ENCODE measurements at places on chromosomes 7 and 10. TPM values are rescaled to one million over a fixed set of nuclear protein-coding genes. Genes with fewer than 3 reads are reported as not detected.

The FANK1 gene
- total RNA-seq, result 1.2 TPM

The ASIC3 gene
- total RNA-seq, result not detected

The CABCOCO1 gene
- 0.07 TPM for total RNA-seq

The GIMAP7 gene
- total RNA-seq, result 30.9 TPM

The AHCYL2 gene
- total RNA-seq, result 14.9 TPM

The PIP4K2A gene
- total RNA-seq, result 45.7 TPM

The GRID2IP gene
- total RNA-seq, result not detected

The SFMBT2 gene
- total RNA-seq, result 0.66 TPM
